Activated naive CD4-positive, alpha-beta T cell treated with anti-CD3 and anti-CD28 coated beads, Interleukin-2, amount 50 U/mL, for 16 hours (primary cell): ENCODE measurements at places on chromosomes 1 and 21.

GRCh38 chr1:183300828-183301227, 114.8 kb downstream of the LAMC2 start:
- no peak for DNase-seq

DNA sequence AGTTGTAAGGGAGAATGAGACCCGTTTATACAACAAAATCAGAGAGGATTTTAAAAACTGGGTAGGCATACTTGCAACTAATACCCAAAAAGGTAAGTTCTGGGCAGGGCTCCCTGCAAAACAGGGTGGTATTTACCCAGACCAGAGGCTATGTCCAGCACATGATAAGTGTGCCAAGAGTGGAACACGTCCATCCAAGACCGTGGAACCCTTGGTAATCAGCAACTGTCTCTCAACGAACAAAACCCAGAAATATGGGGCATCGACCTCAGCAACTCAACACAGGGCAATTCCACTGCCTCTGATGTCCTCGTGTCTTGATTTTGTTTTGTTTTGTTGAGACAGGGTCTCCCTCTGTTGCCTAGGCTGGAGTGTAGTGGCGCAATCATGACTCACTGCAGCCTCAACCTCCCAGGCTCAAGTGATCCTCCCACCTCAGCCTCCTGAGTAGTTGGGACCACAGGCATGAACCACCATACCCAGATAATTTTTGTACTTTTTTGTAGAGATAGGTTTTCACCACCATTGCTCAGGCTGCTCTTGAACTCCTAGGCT, 26.7 kb upstream of the MX1 start:
- DNase-seq, result no peak

DNA sequence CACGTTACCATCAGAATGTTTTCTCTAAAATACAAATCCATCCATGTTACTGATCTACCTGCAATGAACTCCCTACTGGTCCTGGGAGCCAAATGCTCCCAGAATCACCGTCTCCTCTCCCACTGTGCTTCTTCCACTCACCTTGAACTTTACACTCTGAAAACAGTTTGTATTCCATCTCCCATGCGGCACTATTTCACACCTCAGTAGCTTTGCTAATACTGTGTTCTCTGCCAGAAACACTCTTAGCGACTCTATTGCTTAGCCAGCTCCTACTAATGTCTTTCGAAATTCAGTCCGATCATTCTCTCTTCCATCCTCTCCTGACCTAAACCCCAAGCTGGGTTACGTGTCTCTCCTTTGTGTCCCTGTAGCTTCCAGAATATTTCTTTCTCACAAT, 284.4 kb upstream of the DUSP10 start:
- no peak for DNase-seq

- DNase-seq, result no peak
These were observed 52.6 kb downstream of the MT1HL1 start for GRCh38 chr1:236951672-236952071.

DNA sequence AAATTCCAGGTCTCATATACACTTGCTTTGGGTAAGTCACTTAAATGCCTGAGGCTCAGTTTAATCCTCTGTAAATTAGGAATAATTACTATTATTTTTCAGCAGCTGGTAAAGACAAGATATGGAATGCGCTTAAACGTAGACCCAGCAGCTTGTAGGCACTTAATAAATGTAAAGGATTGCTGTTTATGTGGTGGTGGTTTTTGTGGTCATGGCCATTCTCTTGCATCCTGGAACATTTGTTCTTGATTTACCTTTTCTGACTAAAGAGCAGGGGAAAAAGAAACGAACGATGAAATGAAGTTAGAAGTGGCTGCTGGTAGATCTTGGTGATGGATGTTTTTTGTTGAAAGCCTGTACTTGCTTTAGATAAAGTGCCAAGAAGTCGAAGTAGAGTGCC, 195.0 kb upstream of the FOXD3 start:
- DNase-seq, result no peak

DNA sequence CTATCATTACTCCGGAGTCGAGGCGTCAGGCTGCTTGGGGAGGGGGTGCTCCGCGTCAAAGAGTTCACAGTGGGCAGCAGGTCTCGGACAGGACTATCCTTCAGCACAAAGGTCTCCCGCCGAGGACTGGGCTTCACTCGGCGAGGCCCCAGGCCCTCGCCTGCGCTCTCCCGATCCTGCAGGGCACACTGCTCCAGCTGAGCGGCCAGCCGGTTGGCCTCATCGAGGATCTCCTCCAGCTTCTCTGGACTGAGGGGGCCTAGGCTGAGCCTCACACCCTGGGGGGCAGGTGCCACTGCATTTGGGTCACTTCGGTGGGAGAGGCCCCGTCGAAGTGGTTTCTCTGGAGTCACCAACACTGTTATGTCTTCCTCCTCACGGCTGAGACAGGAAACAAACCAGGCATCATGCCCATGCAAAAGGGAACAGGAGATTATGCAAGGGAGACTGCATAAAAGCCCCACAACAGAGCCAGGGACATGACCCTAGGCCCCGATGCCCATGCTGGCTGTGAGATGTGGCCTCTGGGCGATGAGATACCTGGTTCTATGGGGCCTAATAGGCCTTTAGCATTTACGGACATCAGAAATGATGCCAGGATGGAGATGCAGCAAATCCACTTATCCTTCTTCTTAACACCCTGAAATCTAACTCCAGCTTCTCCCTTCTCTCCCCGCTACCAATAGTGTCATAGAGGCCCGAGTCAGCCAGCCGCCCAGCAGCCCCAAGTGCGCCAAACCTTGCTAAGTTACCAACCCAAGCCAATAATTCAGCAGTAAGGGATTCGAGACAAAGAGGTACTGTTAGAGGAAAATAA, 1.1 kb downstream of the PSRC1 start:
- no peak for DNase-seq

DNA sequence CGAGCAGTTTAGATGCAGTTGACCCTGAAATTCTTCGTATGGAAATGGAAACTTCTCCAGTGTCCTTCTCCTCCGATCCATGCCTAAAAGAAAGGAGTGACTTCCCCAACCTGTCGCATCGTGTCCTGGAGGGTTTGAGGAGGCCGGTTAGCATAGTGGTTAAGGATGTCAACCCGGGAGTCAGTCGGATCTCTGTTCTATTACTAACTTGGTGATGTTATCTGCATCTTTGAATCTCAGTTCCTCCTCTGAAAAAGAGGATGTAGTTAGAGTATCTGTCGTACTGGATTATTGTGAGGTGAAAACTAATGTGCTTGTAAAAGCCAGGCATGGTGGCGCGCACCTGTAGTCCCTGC, 684 bp downstream of the ZBTB8B start:
- DNase-seq, result no peak

DNA sequence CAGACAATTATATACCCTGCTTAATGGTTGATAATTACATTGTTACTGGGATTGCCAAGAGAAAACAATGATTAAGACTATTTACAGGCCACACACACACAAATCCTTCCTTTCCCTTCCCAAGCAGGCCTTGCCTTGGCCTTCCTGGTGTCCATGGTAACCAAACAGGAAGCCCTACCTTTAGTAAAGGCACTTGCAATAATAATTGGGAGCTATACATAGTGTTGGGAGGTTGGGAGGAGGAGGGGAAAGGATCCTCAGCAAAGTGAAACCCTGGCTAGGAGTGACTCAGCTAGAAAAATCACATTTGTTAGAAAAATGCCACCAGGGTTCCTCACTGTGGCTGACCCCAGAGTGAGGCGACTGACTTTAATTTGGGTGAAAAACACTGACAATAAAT, 122.3 kb upstream of the ADAR start:
- no peak for DNase-seq

GRCh38 chr1:174039027-174039426, 16.9 kb upstream of the RC3H1 start:
- no peak for DNase-seq

DNA sequence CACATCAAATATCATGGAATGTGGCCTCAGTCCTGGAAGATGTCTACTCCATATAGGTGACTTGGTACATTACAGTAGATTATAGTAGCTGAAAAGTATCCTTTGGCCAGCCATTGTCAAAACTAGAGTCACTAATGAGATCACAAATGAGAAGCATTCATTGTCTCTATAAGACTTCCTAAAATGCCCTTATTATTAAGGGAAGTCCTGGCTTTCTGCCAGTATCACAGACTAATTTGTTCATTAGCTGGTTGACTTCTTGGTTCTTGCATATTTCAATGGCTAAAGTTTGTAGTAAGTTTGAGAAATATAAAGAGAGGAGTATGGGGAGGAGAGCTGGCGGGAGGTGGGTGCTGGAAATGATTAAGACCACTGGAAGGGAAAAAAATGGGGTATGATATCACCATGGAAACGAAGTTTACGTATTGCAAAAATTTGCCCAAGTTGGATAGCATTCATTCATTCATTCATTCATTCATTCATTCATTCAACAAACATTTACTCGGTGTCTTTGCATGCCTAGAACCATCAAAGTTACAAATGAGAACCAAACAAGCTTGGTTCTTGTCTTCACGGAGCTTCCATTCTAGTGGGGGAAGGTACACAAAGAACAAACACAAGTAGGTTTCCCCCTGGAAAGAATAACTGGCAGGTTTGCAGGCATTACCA, 11.7 kb upstream of the B3GALNT2 start:
- DNase-seq, result no peak

- DNase-seq, result peak; percentile 44
These were observed 619 bp downstream of the BCL9 start for GRCh38 chr1:147541672-147542568.

GRCh38 chr21:39674801-39675200, 62.1 kb downstream of the B3GALT5 start:
- no peak for DNase-seq

DNA sequence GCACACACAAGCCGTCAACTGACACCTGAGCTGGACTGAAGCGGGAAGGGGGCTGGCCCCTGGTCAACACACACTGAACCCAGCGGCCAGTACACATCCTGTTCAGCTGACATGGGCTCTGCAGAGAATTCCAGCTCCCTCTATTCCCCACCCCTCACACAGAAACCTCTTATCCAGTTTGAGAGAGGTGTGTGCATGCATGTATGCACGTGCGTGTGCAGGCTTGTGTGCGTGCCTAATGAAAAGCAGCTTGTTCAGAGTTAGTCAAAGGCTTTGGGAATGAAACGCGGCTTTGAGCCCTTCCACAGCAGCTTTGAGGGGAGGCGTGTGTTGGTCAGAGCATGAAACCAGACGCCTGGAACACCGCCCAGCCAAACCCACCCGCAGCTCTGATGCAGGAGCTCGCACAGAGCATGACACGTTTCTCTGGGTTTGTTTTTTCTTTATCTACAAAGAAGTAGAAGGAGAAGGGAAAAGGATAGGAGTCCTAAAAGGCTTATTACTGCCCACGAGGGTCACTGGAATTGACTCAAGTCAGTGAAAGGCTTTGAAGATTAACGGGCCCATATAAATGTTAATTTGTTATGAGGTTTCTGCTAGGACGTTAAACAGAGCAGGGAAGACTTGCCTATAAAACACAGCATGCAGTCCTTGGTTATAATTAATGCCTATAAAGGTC, 184.2 kb downstream of the ETS2 start:
- DNase-seq, result no peak

DNA sequence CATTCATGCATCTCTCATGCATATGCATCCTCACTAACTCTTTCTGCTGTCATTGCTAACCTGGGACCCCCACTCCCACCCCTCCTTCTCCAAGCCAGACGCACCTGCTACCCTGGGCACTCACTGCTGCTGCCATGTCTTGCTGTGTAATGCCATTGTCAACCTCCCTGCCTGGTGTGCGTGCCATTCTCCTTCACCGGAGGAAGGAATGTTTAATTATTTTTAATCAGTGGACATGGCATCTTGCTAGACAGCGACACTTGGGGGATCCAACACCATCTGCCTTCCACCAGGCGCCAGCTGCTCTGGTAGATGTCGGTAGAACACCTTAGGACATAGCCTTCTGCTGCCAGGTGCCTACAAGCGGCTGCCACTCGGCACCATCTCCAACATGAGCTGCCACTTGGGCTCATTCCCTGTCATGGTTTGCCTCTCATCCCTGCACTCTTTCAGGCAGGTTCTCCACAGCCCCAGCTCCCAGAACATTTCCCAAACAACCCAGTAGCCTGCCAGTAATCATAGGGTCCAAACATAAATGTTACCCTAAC, 306.9 kb downstream of the TTLL7 start:
- no peak for DNase-seq

DNA sequence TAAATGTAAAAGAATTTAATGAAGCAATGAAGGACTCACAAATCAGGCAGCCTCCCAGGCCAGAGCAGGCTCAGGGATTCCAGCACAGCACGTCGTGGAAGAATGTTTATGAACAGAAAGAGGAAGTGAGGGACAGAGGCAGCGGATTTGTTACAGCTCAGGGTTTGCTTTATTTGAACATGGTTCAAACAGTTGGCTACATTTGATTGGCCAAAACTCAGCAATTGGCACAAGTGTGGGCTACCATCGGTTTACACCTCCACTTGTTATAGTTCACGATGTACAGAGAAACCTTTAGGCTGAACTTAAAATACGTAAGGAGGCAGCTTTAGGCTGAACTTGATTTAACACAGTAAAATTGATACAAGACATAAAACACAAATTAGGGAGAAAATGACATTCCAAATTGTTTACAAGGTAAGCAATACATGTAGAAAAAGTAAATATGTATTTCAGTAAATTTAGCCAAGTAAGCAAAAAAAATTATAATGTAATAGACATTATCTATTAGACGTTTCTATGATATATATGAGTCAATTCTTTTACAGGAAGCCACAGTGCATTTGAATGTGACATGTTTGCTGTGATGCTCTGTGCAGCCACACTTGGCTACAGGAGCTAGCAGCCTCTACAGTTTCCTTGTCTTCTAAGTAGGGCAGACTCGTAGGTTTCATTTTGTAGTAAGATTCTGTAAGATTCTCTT, 126.5 kb downstream of the ADSS2 start:
- no peak for DNase-seq

- no peak for DNase-seq
These were observed 39.6 kb downstream of the PAX7 start for GRCh38 chr1:18670121-18670867.

- no peak for DNase-seq
These were observed 53.8 kb upstream of the DPH5 start for GRCh38 chr1:101079341-101079740.

DNA sequence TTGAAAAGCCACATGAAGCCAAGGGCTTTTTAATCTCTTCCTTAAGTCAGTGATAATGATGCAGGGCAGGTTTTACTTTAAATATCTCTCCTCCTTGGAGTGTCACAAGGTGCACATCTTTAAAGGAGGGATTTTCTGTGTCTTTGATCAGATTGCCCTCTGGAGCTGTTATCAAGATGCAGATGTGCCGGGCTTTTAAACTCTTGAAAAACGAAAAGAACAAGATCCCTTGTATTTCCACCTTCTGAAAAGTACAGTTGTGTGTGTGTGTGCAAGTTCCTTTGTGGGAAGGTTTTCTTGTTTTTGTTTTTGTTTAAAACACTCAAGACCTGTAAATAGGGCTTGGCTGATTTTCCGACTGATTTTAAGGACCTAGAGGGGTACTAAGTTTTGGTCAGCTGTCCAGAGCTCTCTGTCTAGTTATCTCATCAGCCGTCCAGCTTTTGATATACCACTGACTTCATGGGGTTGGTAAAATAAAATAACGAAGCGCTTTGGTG, 1.6 kb downstream of the MARK1 start:
- DNase-seq, result no peak

DNA sequence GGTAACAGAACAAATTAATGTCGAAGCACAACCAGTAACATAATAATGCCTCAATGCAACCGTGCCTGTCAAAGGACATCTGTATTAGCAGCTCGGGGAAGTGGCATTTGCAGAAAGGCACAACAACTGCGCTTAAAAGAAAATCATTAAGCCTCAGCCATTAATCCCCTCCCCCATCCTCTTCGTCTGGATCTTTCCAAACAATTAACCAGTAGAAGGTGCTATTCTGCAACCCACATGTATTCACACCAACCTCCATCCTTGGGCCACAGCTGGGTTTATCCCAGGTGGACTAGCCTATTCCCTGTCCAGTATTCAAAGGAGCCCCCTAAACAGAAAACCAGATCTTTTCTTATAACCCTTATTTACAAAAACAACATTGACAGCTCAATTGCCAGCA, 2.6 kb downstream of the RERE start:
- no peak for DNase-seq
